Activated CD4-positive, alpha-beta T cell treated with anti-CD3 and anti-CD28 coated beads for 36 hours (primary cell): ENCODE measurements at places on chromosomes 12 and 14. TPM values are rescaled to one million over a fixed set of nuclear protein-coding genes. Genes with fewer than 3 reads are reported as not detected.

Gene ESR2
- 0.32 TPM for total RNA-seq

Gene KCNC2
- not detected for total RNA-seq

Gene LRRK2
- total RNA-seq = not detected

Gene KRT7
- 3.4 TPM for total RNA-seq

Gene KCNA1
- not detected for total RNA-seq

Gene TEX52
- total RNA-seq = 0.16 TPM

Gene FAR2
- 8.1 TPM for total RNA-seq
